ENCODE measurements at places on chromosomes 7 and 10.

DNA sequence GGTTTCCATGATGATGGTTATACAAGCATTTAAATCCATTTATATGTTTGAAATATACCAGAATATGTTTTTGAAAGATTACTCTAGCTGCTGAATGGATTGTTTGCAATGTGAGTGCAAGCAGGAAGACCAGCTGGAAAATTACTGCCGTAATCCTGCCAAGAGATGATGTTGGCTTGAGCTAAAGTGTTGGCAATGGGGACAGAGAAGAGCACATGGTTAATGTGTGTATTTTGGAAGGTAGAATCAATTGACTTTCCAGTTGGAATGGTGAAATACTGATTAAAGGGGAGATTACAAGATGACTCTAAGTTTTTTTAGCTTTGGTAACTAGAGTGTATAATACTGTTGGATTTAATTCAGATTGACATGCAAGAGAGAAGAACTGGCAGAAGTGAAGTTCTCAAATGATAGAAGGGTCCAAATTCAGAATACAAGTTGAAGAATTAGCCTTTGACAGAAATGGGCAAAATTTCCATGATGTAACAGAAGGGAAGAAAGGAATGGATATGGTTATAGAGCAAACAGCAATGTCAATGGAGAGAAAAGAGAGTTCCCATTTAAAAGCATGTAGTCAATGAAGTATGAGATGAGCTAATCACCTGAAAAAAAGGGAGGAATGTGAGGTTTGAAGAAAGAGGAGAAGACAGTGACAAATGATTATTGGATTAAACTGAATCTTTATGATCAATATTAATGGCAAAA is 422.0 kb downstream of the CDC14C start:
- no peak for DNase-seq

DNA sequence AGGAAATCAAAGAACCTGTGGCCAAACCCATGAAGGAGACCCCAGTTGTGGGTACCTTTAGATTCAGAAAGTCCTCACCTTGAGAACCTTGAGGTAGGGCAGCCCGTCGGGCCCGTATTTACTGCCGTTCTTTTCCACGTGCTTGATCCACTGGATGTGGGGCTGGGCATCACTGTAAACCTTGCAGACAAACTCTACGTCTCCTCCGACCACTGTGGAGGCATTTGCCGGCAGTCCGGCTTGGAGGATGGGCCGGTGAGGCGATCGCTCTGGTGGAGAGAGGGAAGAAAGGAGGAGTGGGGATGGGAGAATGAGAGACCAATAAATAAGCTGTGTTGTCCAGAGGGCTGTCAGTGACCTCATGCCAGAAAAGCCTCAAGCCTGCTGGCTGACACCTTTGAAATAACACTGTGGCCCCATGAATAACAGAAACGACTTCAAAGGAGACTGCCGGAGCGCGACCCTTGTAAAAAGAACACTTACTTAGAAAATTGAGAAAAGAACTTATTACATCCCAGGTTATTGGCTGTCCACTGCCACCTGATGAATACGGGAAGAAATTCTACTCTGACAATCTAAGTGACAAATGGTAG is 78.2 kb downstream of the FGFR2 start:
- no peak for DNase-seq

- DNase-seq = no peak
Measured at GRCh38 chr10:66625709-66626590, 299.9 kb upstream of the LRRTM3 start.

DNA sequence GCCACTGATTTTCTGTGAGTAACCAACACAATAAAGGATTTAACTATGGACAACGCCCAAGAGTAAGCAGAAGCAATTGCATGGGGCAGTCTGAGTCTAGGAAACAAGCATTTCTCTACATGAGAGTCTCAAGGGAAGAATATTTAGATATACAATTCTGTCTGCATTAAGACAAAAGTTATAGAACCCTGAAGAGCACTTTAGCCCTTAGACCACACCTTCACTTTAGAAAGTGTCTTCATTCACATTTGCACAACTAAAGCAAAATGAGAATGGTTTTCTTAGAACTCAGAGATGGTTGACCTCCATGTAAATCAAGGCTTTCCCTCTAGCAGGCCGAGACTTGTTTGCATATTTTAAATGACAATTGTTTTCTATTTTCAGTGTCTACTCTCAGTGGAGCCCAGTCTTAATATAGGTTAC is 25.5 kb upstream of the TRIM24 start:
- DNase-seq = no peak

DNA sequence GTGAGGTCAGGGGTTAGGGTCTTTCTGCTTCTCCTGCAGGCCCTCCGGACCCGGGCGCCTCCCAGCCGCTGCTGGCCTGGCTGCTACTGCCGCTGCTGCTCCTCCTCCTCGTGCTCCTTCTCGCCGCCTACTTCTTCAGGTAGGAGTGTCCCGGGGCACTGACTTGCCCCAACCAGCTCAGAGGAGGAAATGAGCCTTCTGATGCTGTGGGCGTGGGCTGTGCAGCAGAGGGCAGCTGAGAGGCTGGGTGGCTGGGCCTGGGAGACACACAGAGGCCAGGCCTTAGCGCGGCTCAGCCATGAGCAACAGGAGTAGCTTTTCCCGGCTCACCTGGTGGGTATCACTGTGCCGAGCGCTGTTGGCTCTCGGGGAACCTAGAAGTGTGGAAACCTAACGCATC is 78.9 kb downstream of the MKI67 start:
- peak; percentile 91 for DNase-seq

DNA sequence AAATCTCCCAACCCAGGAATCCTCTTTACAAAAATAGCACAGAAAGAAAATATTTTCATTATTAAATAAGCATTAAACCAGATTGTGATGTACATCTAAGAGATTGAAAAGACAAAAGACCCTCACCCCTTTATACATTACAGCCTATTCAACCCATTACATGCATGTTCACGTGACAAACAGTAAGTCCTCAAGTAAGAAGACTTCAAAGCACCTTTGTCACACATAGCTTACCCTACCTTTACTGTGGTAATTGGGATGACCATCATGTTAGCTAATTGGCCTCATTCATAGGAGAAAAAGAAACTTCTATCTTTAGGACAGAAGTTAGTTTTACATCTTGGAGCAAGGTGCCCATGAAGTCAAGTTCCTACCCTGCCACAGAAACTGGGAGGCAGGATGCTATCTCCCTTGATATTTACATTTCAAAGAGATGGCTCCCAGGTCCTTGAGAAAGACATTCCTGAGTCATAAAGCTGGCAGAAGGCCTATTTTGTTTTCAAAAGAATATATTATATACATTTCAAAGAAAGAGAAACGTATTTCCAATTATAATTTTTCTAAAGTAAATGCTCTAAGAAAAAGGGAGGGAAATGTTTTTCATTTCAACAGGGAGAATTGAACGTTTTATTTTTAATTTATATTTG is 48.1 kb downstream of the GNAI1 start:
- no peak for DNase-seq

DNA sequence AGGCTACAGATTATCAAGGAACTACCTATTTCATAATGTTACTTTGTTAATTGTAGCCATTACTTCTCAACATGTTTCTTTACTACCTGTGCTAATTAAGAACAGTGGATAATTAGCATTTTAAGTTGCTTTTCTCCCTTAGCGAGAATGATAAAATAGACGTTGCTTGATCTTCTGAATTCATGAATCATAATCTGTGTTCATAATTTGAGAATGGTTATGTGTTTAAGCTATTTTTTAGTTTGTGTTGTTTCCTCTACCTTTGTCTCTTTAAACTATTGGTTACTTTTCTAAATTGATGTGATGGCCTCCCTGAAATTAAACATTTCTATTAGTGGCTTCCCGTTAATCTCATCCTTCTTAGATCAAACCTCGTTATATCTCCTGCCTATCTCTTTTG is at the start of gene ZRANB1:
ZRANB1 (plus strand) TSS at position 301 of the 400 bp plus-strand sequence. CDS start 371 bp downstream, outside the sequence.
- no peak for DNase-seq
